ENCODE measurements at places on chromosomes 3 and 15.

- DNase-seq = no peak
These were observed 9.8 kb downstream of the ABTB1 start for GRCh38 chr3:127682561-127682960.

DNA sequence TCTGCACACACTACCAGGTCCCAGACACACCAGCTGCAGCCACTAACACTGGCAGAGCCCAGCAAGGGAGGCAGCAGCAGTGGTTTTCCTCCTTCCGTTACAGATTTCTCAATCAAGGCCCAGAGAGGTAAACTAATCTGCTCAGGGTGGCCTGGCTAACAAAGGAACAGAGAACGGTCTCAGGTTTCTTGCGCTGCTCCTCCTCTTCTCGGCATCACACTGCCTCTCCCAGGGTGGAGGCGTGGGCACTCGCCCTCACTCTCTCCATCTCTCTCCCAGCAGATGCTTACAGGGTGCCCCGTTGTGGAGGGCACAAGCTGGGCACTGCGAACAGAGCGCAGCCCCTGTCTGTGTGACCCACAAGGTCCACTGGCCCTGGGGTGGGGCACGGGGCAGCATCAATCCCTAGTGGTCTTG, 228.7 kb downstream of the VPS13C start:
- no peak for DNase-seq

GRCh38 chr3:174266476-174266875, 592.7 kb upstream of the NAALADL2 start:
- no peak for DNase-seq

DNA sequence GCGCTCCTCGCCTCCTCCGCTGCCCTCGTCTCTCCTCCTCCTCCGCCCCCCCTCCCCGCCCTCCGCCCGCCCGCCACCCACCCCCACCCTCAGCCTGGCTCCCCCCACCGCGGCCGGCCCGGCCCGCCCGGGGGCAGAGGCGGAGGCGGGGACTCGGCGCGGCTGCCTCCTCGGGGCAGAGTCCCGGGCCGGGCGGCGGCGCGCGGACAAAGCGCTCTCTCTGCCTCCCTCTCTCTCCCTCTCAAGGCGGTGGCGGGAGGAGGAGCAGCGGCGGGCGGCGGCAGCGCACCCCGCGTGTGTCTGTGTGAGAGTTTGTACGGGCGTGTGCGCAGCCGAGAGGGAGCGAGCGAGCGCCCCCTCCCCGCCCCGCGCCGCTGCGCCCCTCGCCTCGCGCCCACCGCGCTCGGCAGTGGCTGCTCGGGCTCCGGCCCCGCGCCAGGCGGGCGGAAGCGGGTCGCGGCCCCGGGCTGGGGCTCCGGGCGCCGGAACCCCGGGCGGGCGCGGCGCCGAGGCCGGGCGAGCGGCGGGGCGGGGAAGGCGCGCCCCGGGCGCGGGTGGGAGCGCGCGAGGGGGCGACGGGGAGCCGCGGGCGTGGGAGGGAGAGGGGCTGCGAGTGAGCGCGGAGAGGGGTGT, at the start of gene IGF2BP2:
TSS of gene IGF2BP2 (minus strand) at position 37 of the 633 bp plus-strand sequence. CDS start 82 bp downstream, outside the sequence.
- peak; percentile 57 for DNase-seq

Measured in activated CD4-positive, alpha-beta T cell treated with anti-CD3 and anti-CD28 coated beads, Interleukin-2, amount 50 U/mL, for 16 hours (primary cell).